ENCODE measurements at places on chromosomes 12 and 14.

DNA sequence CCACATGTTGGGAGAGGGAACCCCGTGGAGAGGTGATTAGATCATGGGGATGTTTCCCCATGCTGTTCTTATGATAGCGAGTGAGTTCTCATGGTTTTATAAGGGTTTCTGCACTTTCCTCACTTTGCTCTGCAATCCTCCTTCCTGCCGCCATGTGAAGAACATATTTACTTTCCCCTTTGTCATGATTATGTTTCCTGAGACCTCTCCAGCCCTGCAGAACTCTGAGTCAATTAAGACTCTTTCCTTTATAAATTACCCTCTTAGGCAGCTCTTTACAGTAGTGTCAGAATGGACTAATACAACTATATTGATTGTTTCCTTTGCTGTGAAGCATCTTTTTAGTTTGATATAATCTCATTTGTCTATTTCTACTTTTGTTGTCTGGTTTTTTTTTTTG lies 13.1 kb upstream of the RASSF9 start:
- DNase-seq: no peak

GRCh38 chr14:69755784-69756183 lies 11.2 kb upstream of the SRSF5 start:
- no peak for DNase-seq

DNA sequence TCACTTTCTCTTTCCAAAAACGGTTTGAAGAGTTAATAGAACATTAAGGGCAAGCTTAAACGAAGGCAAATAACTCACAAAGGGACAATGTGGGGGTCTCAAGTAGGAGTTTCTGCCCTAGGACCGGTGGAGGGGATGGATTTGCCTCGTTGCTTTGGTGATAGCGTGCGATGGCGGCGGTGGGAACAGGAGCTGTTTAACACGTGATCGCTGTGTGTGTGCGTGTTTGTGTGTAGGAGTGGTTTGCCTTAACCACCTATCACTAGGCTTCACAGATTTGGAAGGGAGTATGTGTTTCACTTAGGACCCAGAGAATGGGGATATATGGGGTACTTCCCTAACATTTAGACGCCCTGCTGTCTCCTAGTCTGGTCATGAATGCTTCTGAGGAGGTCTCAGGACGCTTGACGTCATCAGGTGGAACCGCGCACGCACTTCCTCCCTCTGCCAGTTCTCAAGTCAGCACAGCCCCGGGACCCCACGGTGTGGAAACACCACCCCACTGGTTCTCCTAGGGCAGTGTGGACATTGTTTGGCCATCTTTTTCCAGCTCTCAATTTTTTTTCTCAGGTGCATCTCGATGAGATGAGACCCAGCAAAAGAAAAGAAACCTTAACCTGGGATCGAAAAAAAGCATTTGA lies 231.2 kb downstream of the ATP23 start:
- DNase-seq: no peak

DNA sequence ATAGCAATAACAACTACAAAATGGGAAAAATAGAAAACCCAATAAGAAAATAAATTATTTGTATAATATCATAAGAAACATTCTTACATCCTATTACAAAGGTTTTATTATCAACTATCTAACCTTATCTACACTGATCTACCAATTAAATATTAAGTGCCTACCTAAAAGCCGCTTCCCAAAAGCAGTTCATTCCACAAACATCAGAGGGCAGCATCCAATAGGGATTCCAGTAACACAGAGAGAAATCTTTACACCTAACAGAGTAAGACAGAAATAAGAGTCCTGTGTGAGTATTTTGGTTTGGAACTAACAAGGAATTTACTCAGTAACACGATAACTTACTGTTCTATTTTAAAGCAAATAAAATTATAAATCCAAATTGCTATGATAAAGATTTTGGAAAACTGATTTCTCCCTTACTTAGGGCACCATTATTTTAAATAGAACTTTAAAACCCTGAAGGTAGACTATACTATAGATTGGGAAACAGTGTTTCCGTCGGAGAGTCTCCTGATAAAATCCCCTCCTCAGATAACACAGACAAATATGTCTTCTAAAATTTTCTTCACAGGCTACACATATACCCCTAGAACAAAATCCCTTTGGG lies 15.0 kb downstream of the GXYLT1 start:
- peak; percentile 51 for DNase-seq

DNA sequence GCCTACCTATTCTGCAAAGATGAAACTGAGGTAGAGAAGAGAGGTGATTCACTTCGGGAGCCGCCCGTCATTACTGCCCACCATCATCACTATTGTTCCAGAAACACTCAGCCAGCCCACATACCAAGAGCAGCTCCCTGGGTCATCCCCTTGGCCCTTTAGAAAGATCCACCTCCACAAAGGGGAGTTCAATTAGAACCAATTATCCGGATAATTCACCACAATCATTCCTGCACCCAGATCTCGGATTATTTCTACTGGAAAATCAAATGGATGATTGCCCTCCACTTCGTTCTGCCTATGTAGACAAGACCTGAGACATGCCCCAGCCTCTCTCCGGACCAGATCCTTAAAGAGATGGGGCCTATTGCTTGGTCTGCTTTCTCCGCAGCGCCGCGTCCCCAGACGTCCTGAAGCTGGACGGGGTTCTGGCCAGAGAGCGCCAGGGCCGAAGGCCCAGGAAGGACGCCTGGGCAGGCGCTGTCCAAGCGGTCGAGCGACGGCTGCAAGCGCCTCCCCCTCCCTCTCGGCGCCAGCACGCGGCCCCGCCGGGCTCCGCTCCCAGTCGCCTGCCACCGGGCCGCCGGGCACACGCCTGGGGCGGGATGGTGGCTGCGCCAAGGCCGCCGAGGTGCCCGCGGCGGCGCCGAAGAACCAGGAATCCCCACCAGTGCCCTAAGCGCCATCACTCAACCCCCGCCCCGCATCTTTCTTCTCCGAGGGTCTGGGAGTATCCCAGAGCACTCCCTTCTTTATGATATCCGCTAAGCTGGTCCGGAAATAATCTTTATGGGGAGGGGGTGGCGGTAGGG lies 1.3 kb upstream of the ASCL1 start:
- DNase-seq: no peak

DNA sequence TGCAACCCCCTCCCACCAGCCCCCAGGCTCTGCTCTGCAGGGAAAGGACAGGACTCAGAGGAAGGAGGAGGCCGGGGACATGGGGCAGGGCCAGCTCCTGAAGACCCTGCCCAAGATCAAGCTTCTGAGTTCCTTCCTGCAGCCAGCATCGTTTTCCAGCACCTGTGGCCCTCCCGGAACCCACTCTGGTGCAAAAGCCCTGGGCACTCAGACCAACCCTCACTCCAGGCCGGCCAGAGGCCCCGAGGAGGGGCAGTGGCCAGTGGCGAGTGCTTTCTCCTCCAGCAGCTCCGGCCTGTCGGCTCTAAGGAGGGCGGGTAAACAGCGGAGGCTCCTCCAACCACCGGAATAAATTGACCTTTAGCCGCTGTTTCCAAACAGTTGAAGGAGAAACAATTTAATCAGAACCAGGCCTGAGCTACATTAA lies 10.8 kb downstream of the TMEM179 start:
- no peak for DNase-seq

Measured in CD4-positive, alpha-beta T cell treated with Interleukin-10 for 1 hour (primary cell).